ENCODE measurements at places on chromosomes 6 and 20.

DNA sequence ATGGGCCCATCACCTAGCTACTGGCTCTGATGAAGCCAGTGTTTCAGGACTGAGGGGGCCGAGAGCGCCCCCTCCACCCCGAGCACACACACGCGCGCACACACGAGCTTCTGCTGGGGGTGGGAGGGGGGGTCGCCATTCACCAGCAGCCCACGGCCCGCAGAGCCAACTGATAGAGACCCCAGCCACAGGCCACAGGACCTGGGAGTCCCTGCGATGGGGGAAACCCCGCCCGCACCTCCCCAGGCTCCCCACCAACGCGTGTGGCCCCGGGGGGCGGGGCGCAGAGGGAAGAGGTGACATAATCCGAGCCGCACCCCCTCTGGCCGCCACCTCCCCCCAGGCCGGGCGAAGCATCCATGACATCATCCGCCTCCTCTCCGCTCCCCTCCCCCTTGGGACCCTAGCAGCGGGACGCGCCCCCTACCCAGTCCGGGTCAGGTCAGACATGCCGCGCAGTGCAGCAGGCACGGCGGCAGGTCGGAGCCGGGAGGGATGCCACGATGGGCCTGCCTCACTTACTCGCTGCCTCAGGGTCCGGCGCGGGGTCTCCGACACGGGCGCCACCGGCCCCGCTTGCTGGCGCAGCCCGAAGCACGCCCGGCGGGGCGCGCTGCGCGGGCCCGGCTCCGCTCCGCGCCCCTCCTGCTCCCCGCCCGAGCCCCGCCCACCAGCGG, at the start of gene LZTS3:
Gene LZTS3 (minus strand): TSS at position 617 of the 677 bp plus-strand sequence. CDS start 6,386 bp downstream, outside the sequence.
- peak; percentile 49 for DNase-seq

DNA sequence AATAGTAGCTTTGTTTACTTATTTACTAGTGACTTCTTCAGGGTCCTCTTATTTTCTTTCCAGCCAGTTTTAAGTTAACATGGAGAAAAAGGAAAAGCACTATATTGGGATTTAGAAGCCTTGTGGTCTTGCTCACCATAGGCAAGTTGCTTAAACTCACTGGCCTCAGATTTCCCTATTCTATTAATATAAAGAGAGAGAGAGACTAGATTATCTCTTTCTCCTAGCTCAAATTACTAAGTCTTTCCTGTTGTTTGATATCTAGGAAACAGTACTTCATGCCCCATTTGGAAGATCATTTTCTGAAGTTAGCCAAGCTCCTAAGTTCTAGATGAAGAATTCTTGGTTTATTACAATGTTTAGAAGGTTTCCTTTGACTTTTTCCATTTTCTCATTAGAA, 32.5 kb downstream of the CTNNBL1 start:
- DNase-seq, result no peak

DNA sequence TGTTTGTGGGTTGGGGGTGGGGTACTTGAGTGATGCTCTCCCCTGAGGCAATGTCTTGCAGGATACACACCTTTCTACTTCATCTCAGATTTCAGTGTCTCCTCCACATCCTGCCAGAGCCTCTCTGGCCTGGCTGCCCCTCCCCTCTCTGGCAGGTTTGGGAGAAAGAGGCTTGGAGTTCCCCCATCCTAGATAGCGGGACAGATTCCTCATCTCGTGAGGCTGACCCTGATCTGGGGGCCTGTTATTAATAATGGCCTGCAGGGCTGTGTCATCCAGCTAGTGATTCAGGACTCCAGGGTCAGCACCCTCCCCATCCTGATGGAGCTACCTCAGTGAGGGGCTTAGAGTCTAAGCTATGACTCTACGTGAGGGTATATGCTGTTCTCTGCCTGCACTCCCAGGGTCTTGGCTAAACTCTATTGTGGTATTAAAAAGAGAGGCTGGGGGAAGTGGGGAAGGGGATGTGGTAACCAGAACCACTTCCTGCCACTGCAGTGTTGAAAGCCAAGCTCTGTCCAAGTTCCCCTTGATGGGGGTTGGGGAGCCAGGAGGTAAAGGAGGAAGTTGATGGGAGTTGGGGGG, 3.7 kb upstream of the MMP9 start:
- no peak for DNase-seq

DNA sequence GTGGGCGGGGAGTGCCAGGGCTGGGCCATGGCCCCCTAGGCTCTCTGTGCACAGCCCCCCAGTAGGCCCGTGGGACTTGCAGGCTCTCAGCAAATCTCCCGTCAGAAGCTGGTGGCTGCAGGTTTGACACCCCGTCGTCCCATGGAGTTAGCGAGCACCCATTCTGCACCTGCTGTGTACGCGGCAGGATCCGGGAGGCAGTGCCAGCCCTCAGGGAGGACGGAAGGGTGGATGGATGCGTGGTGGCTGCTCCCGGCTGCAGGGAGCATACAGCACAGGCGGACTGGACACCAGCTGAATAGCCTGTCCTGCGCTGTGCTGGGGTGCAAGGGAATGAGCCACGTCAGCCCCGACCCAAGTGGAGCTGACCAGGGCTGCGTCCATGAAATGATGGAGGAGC, 32.4 kb upstream of the CHRNA4 start:
- DNase-seq, result no peak

- DNase-seq, result no peak
These were observed 33.2 kb upstream of the MYB start for GRCh38 chr6:135147637-135148592.

DNA sequence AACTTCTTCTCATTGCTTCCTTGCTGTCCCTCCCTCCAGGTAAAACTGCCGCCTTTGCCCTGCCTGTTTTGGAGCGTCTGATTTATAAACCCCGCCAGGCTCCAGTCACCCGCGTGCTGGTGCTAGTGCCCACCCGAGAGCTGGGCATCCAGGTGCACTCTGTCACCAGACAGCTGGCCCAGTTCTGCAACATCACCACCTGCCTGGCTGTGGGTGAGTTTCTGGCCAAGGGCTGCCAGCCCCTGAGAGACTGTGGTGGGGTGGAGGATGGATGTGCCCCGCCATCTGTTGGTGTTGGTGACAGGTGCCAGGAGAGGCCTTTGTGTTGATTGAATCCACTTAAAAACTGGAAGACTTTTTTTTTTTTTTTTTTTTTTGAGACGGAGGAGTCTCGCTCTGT, 9.5 kb downstream of the DDX27 start:
- DNase-seq, result no peak

DNA sequence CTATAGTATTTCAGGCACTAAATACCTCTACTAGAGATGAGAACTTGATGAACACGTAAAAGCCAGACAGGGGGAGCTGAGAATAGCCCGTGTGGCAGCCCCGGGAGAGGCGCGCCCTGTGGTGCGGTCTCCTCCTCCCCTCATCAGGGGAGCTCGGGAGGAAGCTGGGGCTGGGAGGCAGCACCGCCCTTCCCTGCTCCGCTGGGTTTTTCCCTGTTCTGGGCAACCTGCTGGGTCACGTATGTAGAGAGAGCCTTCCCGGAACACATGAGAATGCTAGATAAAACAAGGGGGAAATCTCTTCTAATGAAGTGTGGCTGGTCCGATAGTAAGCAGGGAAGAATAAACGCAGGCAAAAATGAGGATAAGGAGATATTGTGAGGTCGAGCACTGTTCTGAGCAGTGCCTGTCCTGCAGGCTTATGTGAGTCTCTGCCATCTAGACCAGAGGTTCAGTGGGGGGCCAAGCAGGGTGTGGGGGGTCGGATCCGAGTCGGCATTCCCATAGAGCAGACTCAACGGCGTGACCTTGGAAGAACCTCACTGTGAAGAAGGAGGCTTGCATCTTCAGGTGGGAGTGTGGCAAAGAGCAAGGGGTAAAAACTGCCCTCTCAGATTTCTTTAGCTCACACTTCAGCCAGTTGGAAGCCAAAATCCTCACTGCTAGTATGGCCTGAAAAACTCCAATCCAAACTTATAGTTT, 13.4 kb upstream of the RPS6KA2 start:
- DNase-seq, result no peak

- peak; percentile 28 for DNase-seq
These were observed 109.4 kb upstream of the EMILIN3 start for GRCh38 chr20:41476013-41476441.

DNA sequence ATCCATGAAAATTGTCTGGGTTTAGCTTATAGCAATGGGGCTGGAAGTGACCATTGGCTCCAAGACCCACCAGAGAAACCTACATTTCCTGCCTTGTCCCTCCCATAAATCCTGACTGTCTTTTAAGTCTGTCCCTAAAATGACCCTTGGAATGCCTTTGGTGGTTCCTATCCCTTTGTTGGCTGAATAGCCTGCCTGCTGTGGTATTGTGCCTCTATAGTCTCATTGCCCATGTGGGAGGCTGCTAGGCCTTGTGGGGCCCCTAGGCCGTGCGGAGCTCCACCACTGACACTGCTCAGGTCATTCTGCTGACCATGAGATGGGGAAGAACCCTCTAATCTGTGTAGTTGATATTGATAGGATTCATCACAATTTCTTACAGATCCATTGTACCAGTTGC, 43.3 kb downstream of the SCP2D1 start:
- no peak for DNase-seq

DNA sequence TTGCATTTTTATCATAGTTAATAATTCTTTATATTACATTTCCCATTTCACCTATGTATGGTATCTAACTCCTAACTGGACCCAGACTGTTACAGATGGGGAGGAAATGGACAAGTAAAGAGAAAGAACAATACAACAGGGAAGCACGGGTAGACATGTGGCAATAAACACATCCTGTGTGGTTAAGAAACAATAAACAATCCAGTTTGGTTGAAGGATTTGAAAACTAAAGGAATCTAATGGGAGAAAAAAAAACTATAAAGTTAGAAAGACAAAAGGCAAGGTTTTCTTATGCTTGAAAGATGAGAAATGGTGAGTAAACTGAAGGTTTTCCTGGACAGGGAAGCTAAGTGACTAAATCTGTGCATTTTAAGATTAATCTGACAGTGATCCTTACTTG, 34.9 kb upstream of the ALDH8A1 start:
- DNase-seq, result no peak

GRCh38 chr6:25053875-25054371, 118.2 kb upstream of the RIPOR2 start:
- DNase-seq, result no peak

GRCh38 chr6:132481189-132481588, 31.7 kb downstream of the STX7 start:
- no peak for DNase-seq

DNA sequence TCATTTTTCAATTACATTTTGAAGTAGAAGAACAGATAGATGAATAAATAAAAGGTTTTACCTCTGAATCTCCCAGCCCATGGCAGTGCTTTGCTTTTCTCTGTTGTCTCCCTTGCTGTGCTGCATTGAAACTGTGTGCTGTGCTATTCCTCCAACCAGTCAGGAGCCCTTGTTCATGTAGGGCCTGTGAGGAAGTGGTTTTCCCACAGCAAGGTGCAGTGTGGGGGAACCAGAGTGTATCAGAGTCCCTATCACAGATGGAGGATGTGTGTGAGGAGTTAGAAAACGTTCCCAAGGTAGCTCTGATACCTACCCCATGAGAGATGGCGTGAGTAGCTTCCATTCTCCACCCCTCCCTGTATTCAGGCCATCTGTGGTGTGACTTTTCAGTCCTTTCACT, 72.8 kb upstream of the RALGAPA2 start:
- DNase-seq, result no peak

DNA sequence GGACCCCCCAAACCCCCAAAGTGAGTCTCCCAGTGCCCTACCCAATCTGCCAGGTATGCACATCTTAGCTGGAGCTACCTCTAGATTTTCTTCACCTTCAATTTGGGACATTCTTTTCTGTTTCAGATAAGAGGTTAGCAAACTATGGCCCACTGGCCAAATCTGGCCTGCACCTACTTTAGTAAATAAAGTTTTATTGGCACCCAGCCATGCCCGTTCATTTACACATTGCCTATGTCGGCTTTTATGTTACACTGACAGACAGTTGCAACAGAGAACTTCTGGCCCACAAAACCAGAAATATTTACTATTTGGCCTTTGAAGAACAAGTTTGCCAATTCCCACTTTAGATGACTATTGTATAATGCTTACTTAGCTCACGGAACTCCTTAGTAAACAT, 55.9 kb upstream of the STX16 start:
- no peak for DNase-seq

DNA sequence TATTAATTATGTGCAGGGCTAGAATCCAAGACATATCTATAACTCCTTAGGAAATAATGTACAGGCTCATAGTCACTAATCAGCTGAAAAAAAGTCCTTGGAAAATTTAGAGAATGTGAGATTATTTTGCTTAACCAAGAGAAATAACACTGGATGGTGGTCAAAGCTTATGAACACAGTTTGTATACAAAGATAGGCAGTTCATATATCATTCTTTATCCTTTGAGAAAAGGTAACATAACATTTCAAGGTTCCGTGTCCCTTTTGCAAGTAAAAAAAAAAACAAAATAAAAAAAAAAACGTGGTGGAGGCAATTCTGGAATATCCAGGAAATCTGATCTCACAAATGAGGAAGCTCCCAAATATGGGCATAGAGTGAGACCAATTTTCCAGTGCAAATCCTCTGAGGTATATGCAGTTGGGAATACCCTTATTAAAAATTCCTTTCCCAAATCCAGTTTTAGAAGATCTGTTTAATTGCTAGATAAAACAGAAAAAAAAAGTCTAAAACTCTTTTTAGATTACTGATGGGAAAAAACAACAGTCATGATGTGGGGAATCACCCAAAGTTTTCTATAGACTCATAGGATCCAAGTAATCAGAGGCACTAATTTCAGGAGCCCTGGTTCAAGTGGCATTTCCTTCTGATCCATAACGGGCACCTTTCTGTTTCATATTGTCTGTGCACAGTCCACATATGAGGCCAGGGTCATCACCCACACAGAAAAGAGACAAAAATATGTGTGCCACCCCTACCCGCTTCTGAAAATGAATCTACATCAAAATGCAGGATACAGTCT, 17.7 kb upstream of the TNFAIP3 start:
- no peak for DNase-seq

GRCh38 chr20:4721719-4722118, at the start of gene PRND:
Gene PRND, plus strand, starts transcription at chr20:4721909. Its CDS starts 2,643 bp downstream, at chr20:4724552.
- no peak for DNase-seq

GRCh38 chr20:36573103-36573797, at the start of gene TGIF2:
Gene TGIF2, plus strand, starts transcription at chr20:36573597. Its CDS starts 5,178 bp downstream, at chr20:36578775.
- peak; percentile 95 for DNase-seq

DNA sequence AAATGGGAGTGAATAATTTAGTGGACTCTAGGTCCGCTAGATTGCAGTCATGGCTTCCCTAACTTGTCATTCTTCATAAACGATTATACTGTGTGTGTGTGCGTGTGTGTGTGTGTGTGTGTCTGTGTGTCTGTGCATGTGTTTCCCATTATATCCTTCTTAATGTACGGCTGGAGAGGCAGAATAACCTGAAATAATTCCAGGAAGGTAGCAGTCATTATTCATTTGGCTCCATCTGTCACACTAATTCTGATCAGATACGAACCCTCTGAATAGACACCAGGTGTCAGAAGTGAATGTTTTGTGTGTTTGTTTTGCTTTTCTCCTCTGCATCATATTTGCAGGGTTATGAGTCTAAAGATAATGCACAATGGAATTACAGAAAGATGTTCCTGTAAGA, 372.9 kb downstream of the DOK5 start:
- DNase-seq, result no peak

All from lower leg skin (tissue), 4 donors.